Muscle of arm (tissue), 14 donors: ENCODE measurements at places on chromosomes 13 and 19.
A peak's percentile ranks its signal among the peaks of the same experiment; 100 is the strongest.

DNA sequence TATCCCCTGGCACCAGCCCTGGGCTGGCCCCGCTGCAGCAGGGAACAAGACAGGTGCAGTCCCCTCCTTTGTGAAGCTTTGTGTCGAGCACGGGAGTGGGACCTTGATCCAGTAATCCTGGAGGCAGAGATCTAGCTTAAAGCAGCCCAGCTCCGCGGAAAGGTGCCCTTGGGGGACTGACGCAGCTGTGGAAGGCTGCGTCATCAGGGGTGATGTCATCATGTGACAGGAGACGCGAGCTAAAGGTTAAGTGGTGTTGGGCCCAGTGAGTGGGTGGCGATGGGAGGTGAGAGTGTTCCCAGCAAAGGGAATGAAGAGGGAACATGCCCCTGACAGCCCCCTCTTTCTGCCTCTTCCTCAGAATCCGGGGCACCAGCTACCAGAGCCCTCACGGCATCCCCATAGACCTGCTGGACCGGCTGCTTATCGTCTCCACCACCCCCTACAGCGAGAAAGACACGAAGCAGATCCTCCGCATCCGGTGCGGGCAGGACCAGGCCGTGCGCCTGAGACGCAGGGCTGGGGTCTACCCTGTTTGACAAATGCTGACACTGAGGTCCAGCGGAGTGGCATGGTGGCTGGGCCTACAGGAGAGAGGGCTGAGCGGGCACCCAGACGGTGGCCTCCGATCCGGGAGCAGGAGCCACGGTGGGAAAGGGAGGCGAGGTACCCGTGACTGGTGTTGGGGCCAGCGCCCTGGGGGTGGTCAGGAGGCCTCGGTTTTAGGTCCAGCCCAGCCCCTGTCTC lies 2.6 kb downstream of the LHB start:
- DNase-seq: no peak

- no peak for DNase-seq
Measured at GRCh38 chr19:21900401-21900800, 64.4 kb upstream of the ZNF43 start.

DNA sequence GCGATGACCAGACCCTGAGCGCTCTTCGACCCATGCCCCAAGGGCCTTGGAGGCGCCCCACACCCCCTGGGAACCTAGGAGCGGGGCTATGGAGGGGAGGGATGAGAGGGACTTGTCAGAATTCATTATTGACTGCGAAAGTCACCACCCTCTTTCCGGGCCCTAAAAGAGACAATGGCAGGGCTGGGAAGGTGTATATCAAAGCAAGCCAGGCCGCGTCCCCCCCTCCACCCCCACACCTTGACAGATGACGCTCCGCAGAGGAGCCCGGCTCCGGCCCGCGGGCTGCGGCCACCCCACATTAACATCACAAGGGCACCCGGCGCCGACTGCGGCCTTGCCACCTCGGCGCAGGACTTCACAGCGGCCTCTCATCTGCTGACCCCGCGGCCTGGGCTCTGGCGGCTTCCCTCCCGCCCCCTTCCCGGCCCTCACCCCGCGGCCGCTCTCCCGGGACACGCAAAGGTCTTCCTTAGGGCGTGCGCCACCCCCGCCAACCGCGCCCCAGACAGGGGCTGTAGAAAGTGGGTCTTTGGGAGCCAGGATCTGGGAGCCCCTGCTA lies 2.4 kb downstream of the CDX2 start:
- DNase-seq: no peak

GRCh38 chr19:35154525-35155406 lies at the start of gene FXYD5:
Gene FXYD5 (plus strand): TSS chr19:35154735. CDS start chr19:35155551, 816 bp downstream.
- peak; percentile 45 for DNase-seq

DNA sequence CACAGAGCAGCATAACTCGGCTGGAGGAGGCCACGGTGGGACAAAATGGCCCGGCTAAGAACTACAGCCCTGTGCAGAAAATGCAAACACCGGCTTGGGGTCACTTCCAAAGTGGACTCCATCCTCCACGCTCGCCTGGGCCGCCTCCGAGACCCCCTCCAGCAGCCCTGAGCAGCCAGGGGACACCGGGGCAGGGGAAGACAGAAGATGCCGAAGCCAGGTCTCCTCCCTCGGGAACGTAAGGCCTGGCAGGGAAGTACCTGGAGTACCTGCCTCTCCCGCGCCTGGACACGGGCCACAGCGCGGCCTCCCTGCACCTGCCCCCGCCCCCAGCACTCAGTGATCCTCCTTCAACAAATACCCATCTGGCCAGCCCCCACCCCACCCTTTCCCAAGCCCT lies 5.0 kb downstream of the LMNB2 start:
- DNase-seq: no peak

DNA sequence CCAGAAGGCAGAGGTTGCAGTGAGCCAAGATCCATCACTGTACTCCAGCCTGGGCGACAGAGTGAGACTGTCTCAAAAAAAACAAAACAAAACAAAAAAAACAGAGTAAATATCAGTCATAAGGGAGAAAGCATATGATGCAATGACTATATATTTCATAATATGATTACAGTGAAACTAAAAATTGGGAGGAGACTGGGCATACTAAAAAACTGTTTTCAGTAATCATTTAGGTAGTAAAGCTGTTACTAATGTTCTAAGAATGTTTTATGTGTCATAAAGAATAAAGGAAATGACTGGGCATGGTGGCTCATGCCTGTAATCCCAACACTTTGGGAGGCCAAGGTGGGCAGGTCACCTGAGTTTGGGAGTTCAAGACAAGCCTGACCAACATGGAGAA lies 15.9 kb downstream of the ZNF573 start:
- DNase-seq: no peak
